Activated CD8-positive, alpha-beta T cell treated with anti-CD3 and anti-CD28 coated beads for 36 hours (primary cell): ENCODE measurements at places on chromosomes 11 and 22. TPM values are rescaled to one million over a fixed set of nuclear protein-coding genes. Genes with fewer than 3 reads are reported as not detected.

GRCh38 chr11:534396-535209 lies 773 bp downstream of the HRAS start:
- H3K27me3 ChIP-seq = no peaks in the 10 kb centered on the region
- no peaks in the 10 kb centered on the region for H3K36me3 ChIP-seq
- peak overlapping the region; percentile 70 for H3K4me3 ChIP-seq
- DNase-seq = peak; percentile 41
- no peak overlapping the region for H3K27ac ChIP-seq

CD248 gene
- 16.8 TPM for total RNA-seq

DNA sequence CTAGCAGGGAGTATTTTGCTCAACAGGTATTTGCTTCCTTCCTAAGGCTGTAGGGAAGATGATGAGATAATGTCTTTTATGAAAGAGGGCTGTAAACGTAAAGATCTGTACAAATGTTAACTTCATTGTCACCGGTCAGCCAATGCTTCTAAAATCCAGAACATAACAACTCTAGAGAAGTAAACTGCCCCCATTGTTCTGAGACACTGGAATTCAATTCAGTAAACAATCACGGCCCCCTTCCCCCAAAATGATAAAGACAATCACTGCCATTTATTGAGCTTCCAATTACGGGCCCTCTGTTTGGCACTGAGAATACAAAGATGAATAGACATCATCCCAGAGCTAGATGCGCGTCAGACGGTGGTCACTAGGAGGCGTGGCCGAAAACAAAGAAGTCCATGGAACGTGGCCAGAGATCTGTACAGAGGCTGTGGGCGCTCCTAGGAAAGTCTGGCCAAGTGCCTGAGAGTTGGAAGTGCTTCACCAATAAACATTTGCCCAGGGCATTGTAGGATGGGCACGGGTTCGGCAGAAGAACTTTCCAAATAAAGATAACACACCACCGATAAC lies 576 bp downstream of the TMEM258 start:
- H3K27me3 ChIP-seq = no peaks in the 10 kb centered on the region
- peak overlapping the region; percentile 100 for H3K27ac ChIP-seq
- peak; percentile 79 for DNase-seq
- H3K4me3 ChIP-seq = peak overlapping the region; percentile 89
- H3K36me3 ChIP-seq = peaks cover 55% of the 10 kb centered on the region

DNA sequence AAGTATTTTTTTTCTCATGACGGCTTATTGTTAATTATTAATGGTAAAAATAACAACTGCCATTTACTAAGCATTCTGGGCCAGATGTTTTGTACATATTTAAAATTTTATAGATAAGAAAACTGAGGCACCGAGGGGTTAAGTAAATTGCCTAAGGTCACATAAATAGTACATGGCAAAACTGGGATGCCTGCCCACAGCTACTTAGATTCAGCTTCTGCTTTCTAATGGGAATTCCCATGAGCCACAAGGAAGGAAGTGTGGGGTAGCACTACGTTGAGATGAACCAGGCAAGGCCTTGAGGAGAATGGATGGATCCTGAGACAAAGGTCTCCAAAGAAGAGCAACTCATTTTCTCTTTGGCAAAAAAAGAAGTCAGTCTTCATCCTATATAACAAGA lies 11.9 kb upstream of the PHF21A start:
- H3K36me3 ChIP-seq = no peaks in the 10 kb centered on the region
- H3K4me1 ChIP-seq = no peaks in the 10 kb centered on the region
- H3K4me3 ChIP-seq = no peak overlapping the region
- no peak for DNase-seq
- H3K27me3 ChIP-seq = no peaks in the 10 kb centered on the region

DNA sequence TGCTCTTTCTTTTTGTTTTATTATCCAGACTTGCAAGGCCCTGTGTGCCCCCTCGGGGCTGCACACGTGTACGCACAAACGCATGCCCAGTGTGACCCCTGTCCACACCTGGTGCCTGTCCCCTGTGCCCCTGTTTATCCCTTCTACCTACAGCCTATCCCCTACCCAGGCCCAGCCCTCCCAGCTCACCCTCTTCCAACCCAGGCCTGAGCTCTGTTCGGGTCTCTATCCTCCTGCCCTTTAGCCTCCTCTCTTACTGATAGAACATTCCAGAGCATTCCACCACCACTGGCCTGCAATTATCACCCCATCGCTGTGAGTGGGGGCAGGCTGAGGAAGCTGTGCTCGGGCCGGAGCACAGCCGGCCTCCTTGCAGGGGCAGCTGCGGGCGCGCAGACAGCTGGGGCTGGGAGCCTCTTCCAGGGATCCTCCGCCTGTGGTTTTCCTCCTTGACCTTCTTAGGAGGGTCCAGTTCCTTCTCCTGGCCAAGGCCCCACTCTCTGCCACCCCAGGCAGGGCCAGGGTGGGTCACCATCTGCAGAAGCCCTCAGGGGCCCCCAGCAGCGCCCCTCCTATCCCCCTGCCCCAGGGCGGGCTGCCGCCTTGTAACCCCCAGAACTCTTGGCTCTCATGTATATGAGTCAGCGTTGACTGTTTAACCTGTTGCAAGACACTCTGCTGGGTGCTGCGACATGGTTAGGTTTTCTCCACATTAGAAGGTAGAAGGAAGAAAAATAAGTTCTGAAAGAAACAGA lies 41.8 kb upstream of the KCNQ1OT1 start:
- no peaks in the 10 kb centered on the region for H3K36me3 ChIP-seq
- H3K4me1 ChIP-seq = no peaks in the 10 kb centered on the region
- H3K4me3 ChIP-seq = no peak overlapping the region
- no peak for DNase-seq

CCDC85B gene
- 68.8 TPM for total RNA-seq

MB gene
- total RNA-seq = not detected

OR6T1 gene
- not detected for total RNA-seq

GRIA4 gene
- not detected for total RNA-seq

- peak; percentile 6 for DNase-seq
- no peak overlapping the region for H3K27ac ChIP-seq
- H3K4me1 ChIP-seq = peaks cover 2% of the 10 kb centered on the region
- no peaks in the 10 kb centered on the region for H3K27me3 ChIP-seq
- no peaks in the 10 kb centered on the region for H3K36me3 ChIP-seq
- no peak overlapping the region for H3K4me3 ChIP-seq
Observed at GRCh38 chr11:112880495-112880894, 80.7 kb upstream of the NCAM1 start.

GRCh38 chr11:17260020-17260419 lies 16.5 kb upstream of the NUCB2 start:
- no peak overlapping the region for H3K27ac ChIP-seq
- no peaks in the 10 kb centered on the region for H3K36me3 ChIP-seq
- DNase-seq = no peak
- peaks cover 24% of the 10 kb centered on the region for H3K4me1 ChIP-seq

- no peaks in the 10 kb centered on the region for H3K36me3 ChIP-seq
- DNase-seq = no peak
- peaks cover 5% of the 10 kb centered on the region for H3K4me1 ChIP-seq
Observed at GRCh38 chr11:110919241-110919922, 207.1 kb upstream of the ARHGAP20 start.

KCTD14 gene
- not detected for total RNA-seq

- no peaks in the 10 kb centered on the region for H3K27me3 ChIP-seq
- no peak overlapping the region for H3K27ac ChIP-seq
- no peaks in the 10 kb centered on the region for H3K4me1 ChIP-seq
Observed at GRCh38 chr11:1200611-1201191, 22.2 kb upstream of the MUC5B start.

- no peaks in the 10 kb centered on the region for H3K4me1 ChIP-seq
- no peaks in the 10 kb centered on the region for H3K27me3 ChIP-seq
- H3K27ac ChIP-seq = no peak overlapping the region
- DNase-seq = no peak
Observed at GRCh38 chr11:20962581-20962980, 293.2 kb downstream of the NELL1 start.

DNA sequence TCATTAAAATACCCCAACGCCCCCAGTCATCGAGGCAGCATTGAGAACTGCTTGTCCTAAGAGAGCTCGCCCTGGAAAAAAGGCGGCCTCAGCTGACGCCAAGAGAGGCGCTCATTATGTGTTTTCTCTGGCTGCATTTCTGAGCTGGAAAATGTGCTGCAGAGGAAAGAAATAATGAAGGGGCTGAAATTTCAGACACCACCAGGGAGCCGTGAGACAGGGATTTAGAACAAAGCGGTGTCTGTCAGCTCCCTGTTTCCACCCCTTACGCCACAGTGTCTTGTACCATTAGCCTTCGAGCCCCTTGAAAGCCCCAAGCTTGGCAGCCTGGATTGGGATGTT lies 14.4 kb downstream of the USH1C start:
- H3K4me1 ChIP-seq = no peaks in the 10 kb centered on the region
- H3K36me3 ChIP-seq = no peaks in the 10 kb centered on the region
- H3K27me3 ChIP-seq = peaks cover 7% of the 10 kb centered on the region
- no peak for DNase-seq
- H3K27ac ChIP-seq = no peak overlapping the region

GRCh38 chr11:69044111-69045013 lies 4.4 kb upstream of the TPCN2 start:
- H3K36me3 ChIP-seq = no peaks in the 10 kb centered on the region
- H3K4me1 ChIP-seq = peaks cover 27% of the 10 kb centered on the region
- no peak overlapping the region for H3K4me3 ChIP-seq
- no peak overlapping the region for H3K27ac ChIP-seq
- peak; percentile 38 for DNase-seq

- peaks cover 8% of the 10 kb centered on the region for H3K4me1 ChIP-seq
- H3K36me3 ChIP-seq = no peaks in the 10 kb centered on the region
- H3K27ac ChIP-seq = no peak overlapping the region
Observed at GRCh38 chr11:17600316-17601255, 53.5 kb downstream of the OTOG start.

LMO1 gene
- not detected for total RNA-seq

DNA sequence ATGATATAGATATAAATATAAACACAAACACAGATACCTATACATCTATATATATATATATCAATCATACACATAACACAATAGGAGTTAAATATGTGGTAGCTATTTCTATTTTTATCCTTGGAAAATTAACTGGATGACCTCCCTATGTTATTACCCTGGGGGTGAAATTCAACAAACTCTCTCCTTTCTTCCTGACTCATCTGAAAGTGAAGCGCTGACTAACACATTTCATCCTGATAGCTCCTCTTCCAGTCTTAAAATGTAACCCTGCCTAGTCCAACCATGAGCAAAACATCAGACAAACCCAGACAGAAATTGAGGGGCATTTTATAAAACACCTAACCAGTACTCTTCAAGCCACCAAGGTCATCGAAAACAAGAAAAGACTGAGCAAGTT lies 220.6 kb upstream of the ISX start:
- DNase-seq = no peak
- no peak overlapping the region for H3K27ac ChIP-seq
- H3K27me3 ChIP-seq = peaks cover 11% of the 10 kb centered on the region
- no peaks in the 10 kb centered on the region for H3K36me3 ChIP-seq
- no peak overlapping the region for H3K4me3 ChIP-seq
- peaks cover 17% of the 10 kb centered on the region for H3K4me1 ChIP-seq

DNA sequence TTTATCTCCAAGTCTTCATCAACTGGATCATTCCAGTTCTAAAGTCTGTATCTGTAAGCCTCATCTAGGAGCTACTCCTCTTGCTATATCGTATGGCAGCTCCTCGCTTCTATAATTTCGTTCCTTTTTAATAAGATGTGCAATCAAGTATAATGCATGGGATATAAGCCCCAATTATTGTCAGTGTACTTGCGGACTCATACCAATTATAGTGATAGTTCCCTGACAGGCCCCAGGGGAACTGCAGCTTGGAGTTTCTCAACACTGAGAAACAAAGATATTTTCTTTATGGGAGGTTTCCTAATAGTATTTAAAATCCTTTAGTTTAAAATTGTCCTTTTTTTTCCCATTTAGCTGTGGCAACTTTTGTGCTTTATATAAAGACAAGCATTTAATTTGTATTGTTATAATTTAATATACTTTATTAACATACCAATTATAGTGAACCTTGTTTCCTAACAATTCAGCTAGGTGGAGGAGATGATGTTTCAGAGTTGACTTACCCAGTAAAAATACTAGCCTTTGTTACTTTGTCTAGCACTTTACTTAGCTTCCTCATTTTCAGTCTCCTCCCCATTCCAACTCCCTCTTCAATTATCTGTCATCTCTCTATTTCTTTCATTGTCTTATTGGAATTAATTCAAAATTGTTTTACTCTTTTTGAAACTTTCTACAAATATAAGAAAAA lies 25.3 kb upstream of the DDX17 start:
- H3K4me1 ChIP-seq = peaks cover 14% of the 10 kb centered on the region
- DNase-seq = no peak
- H3K27ac ChIP-seq = peak overlapping the region; percentile 96
- peak overlapping the region; percentile 61 for H3K4me3 ChIP-seq

DMC1 gene
- total RNA-seq = 14.2 TPM

VSIG2 gene
- not detected for total RNA-seq

DNA sequence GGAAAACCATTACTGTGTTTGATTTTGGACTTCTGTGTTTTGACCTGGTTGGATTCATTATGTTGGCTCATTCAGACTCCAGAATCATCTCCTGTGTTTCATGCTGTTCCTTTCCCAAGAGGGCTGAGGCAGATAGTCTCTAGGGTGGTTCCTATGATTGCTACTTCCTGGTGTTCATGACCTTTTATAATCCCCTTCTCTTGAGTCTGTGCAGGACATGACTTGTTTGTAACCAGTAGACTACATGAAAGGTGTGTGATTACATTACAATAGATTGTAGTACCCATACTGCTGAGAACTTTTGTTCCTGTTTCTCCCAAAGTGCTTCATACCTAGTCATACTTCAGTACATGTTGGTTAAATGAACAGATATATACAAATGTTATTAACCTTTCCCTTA lies 700.6 kb downstream of the METTL15 start:
- no peaks in the 10 kb centered on the region for H3K27me3 ChIP-seq
- H3K4me1 ChIP-seq = no peaks in the 10 kb centered on the region
- no peak overlapping the region for H3K27ac ChIP-seq

DNA sequence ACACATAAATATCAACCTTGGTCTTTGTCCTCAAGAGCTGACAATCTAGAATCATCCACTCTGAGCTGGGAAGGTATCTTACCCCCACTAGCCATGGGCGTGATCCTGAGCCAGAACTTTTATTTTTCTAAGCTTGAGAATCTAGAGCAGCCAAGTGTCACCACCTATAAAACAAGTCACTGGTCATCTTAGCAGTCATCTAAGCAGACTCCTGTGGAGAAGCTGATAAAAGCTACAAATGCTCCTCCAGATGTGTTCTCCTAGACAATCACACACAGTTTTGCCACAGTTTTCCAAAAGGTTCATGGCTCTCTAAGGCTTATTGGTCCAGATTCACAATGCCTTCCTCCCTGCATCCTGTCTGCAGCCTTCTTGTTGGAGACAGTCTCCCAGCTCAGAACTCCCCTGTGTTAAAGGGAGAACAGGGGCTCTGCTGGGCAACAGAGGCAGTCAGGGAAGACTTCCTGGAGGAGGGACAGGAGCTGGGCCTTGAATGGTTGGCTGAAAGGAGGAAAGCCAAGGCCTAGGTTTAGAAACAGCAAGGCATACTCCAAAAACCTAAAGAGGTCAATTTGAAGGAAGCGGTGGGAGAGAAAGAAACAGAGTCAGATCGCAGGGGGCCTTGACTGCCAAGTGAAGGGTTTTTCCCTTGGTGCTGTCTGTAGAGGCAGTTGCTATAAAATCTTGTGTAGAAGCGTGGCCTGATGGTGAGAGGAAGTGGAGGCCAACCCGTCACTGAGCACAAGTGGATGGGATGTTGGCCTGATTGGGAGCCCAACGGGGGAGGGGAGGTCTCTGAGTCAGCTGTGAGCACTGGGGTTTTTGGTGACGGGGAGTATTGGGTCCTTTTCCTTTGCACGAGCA lies 42.0 kb downstream of the ALX4 start:
- no peaks in the 10 kb centered on the region for H3K27me3 ChIP-seq
- no peak for DNase-seq
- no peaks in the 10 kb centered on the region for H3K36me3 ChIP-seq
- H3K4me3 ChIP-seq = no peak overlapping the region

- no peak overlapping the region for H3K27ac ChIP-seq
- peaks cover 6% of the 10 kb centered on the region for H3K36me3 ChIP-seq
Observed at GRCh38 chr22:41201141-41201540, 4.0 kb upstream of the L3MBTL2 start.
